ENCODE measurements at places on chromosomes 12 and 14.
A peak's percentile ranks its signal among the peaks of the same experiment; 100 is the strongest.

DNA sequence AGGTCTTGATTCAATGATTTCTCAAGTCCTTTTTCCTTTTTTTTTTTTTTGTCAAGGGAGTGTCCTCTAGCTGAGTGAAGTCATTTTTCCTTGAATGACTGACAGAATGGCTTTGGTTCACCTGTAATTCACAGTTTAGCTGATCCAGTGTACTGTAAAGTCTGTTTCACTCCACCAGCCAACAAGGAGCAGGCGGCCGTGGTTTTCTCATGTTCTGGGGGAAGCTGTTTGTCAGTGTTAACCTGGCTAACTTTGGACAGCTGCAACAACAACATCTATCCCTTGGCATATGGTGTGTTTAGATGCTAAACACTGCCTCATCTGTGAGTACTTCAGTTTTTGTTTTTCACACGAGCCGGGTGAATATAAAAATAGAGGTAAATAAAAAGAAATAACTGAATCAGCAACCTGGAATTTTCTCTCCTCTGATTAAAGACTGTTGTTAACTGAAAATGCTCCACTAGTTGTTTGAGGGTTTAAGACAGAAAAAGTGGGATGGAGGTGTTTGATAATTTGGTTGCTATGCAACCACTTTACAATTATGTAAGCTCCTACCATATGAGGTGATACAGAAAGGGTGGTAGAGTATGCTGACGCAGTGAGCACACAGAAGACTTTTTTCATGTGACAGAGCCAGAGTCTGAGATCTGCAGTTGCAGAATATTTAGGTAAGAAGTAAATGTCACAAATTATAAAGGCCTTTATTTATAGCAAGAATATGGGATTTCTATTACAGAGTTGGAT is 50.3 kb upstream of the SLC2A13 start:
- DNase-seq, result no peak

DNA sequence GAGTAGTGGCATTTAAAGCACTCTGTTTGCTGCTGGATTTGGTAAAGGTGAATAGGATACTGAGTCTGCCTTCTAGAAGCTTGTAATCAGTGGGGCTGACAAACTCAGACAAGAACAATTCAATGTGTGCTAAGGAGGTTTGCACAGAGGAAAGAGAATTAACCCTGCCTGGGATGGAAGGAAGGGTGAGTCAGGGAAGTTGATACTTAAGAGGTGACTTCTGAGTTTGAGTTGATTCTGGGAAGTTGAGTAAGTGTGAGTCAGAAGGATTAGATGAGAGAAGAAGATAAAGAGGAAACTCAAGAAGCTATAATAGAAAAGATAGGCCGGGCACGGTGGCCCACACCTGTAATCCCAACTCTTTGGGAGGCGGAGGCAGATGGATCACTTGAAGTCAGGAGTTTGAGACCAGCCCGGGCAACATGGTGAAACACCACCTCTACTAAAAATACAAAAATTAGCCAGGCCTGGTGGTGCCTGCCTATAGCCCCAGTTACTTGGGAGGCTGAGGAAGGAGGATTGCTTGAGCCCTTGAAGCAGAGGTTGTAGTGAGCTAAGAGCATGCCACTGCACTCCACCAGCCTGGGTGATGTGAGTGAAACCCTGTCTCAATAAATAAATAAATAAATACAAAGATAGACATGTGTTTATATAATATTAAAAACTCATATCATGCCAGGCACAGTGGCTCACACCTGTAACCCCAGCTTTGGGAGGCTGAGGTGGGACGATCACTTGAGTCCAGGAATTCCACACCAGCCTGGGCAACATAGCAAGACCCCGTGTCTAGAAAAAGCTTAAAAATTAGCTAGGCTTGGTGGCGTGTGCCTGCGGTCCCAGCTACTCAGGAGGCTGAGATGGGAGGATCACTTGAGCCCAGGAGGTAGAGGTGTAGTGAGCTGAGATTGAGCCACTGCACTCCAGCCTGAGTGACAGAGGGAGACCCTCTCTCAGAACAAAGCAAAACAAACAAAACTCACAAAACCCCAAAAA is 126.8 kb upstream of the CPM start:
- DNase-seq, result peak; percentile 92

DNA sequence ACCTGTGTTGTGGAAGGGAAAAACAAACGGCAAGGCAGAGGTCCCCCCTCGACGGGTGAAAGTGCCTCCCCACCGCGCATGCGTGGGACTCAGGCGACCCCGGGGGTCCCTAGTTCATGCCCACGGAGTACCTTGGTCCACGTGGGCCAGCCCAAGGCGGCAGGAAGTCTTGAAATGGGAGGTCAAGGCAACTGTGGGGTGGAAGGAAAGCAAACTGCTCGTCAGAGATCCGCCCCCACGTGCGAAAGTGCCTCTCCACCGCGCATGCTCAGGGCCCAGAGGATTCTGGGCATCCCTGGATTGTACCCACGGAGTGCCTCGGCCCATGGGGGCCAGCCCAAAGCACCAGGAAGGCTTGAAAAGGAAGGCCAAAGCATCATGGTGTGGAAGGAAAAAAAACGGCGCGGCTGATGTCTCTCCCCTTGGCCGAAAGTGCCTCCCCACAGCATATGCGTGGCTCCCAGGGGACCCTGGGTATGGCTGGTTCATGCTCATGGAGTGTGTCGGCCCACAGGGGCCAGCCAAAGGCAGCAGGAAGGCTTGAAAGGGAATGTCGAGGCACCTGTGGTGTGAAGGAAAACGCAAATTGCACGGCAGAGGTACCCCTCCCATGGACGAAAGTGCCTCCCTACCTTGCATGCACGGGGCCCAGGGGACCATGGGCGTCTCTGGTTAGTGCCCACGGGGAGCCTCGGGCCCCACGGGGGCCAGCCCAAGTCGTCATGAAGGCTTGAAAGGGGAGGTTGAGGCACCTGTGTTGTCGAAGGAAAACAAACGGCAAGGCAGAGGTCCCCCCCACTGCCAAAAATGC is 369.7 kb downstream of the ALG10 start:
- no peak for DNase-seq

- DNase-seq, result peak; percentile 19
Measured at GRCh38 chr12:57521525-57522010, 1.1 kb upstream of the MBD6 start.

DNA sequence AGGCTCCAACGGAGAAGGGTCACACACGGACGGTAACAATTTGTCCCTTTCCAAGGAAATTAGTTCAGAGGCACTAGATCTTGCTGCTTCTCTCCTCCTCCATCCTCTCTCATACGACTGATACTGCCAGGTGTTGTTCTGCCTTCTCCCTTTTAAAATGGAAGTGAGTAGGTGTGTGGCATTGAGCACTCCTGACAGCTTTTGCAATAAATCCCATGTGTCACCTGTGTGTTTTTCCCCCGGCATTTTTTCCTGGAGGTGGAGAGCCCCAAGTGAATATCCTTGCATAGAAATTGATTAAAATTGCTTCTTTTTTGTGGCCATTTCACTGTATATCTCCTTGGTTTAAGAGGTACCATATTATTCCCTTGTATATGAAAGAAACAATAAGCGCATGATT is 26.2 kb upstream of the AKAP5 start:
- no peak for DNase-seq

DNA sequence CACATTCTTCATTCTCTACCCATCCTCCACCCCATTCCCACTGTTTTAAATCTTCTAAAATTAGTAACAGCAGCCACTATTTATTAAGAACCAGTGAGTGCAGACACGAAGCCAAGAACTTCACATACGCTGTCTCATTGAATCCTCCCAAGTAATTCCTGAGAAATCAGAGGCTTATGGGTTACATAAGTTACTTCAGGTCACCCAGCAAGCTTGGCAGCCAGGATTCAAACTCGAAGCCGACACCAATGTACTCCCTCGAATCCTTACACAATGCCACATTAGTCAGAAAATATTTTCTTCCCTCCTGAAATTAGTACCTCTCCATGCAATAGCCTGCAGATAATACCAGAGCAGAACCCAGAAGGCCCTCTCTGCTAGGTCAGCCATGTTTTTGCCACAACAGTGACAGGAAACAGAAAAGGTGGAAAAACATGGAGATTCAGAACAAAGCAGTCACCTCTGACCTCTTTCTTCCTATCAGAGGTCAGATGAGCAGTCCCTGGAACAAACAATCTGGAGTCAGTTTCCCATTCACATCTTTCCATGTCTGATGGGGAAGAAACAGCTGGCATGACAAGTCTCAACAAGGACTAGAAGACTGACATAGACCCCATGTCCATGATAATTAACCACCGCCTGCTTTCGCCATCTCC is 16.4 kb downstream of the NID2 start:
- no peak for DNase-seq

DNA sequence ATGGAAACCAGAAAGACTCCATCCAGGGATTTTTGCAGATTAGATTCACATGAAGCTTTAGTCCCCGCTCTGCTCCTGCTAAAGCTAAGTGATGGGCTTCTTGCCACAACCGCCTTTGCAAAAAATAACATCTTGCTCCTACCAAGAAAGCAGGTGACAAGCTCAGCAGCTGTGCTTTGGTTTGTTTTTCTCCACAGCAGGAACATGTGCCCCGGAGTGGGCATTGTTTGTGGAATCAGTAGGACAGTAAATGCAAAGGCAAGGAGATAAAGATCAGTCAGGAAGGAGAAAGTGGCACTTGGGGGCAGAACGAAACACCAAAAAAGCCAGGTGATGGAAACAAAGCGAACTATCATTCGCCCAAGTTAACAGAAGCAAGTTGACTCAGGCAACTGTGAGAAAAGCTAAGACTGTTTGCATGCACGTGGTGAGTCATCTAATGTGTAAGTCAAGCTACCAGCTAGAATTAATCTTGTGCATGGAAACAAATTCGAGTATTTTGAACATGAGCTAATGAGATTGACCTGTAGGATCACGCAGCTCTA is 165.5 kb upstream of the PLXNC1 start:
- DNase-seq, result peak; percentile 52

DNA sequence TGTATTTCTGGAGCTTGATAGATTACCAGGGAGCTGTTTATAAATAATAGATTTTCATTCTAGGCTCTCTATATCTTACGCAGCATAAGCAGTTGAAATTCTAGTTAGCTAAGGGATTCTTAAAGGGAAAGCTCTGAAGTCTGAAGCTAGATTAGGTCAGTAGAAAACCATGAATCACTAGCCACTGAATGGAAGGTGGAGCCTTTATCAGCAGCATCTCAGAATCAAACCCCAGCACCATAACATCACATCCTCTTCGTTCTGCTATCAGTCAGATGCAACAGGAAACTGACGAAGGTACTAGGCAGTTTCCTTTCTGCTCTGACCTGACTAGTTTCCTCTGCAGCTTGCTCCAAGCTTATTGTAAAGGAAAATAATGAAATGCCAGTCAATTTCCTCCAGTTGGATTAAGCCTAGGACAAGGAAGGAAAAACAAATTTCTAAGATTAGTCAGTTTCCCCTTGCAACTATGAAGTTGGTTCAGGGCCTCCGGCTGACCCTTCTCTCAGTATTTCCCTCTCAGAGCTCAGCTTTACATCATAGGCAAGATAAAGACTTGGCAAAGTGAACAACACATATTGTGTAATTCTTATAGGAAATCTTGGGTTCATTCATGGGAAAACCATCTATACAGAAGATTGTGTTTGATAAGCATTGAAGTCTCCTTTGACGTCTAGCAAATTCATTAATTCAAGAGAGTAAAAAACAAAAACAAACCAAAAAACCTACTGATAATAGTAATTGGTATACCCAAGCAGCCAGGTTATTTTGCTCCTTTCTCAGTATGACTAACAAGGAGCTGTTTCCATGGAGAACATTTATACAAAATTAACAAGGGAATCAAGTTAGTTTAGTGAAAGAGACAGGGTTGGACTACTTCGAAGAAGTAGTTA is 43.4 kb upstream of the CFAP54 start:
- peak; percentile 99 for DNase-seq

- no peak for DNase-seq
Measured at GRCh38 chr14:88823968-88824313, 510 bp upstream of the TTC8 start.

DNA sequence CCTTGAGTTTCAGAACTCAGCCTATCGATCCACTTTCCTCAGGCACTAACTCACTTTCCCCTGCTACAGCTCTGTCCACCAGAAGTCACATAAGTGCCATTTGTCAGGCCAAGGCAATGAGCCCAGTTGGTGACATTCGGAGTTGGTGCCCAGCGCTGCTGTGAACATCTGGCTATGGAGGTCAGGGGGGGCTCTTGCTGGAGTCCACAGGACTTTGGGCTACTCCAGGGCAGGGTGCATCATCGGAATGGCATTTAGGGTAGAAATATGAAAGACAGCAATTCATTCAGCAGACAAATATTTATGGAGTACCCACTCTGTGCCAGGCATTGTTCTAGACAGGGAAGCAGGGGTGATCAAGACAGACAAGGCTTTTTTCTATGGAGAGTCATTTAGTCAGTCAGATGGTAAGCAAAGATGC is 1.5 kb upstream of the PPP1CC start:
- DNase-seq, result no peak

- DNase-seq, result no peak
Measured at GRCh38 chr14:29906256-29906870, 21.3 kb downstream of the PRKD1 start.

DNA sequence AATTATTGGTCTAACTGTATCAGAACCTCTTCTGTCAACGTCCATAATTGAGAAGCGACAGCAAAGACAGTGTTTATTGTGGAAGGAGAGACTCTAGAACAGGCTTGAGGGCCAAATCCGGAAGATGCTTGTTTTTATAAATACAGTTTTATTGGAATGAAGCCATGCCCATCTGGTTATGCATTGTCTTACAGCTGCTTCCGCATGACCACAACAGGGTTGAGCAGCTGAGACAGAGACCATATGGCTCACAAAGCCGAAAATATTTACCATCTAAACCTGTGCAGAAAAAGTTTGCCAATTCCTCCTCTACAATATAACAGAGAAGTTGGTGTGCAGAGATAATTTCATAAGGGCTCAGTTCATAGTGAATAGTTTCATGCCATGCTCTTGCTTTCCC is 24.5 kb downstream of the PRKAB1 start:
- no peak for DNase-seq

DNA sequence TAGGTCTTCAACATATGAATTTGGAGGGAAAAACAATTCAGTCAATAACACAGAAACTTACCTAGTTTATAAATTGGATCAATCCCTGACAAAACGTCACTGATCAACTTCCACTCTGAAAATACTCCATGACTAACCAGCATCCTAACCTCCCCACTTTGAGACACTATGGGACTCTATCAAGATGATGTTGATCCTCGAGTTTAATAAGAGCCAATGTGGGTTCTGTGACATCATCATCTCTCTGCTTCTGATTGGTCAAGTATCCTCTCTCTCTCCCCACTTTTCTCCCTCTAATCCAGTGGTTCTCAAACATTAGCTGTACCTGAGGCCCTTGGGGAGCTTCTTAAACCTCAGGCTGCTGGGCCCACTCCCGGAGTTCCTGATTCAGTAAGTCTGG is at the start of gene SMCO2:
TSS of gene SMCO2 (plus strand) at position 301 of the 400 bp plus-strand sequence. CDS start 23,896 bp downstream, outside the sequence.
- no peak for DNase-seq

GRCh38 chr14:50530794-50531365 is 1.5 kb downstream of the MAP4K5 start:
- DNase-seq, result no peak

- DNase-seq, result no peak
Measured at GRCh38 chr14:60974090-60974651, 6.7 kb downstream of the TRMT5 start.

Data from non-pigmented ciliary epithelial cell (primary cell).